Left ventricle myocardium inferior (tissue), 1 donor: ENCODE measurements at places on chromosomes 1 and 21. TPM values are rescaled to one million over a fixed set of nuclear protein-coding genes. Genes with fewer than 3 reads are reported as not detected.

Gene RNU11
- not detected for total RNA-seq

- DNase-seq = no peak
Measured at GRCh38 chr1:24575905-24576587, 20.2 kb downstream of the NCMAP start.

Gene RHEX
- 0.44 TPM for total RNA-seq

DNA sequence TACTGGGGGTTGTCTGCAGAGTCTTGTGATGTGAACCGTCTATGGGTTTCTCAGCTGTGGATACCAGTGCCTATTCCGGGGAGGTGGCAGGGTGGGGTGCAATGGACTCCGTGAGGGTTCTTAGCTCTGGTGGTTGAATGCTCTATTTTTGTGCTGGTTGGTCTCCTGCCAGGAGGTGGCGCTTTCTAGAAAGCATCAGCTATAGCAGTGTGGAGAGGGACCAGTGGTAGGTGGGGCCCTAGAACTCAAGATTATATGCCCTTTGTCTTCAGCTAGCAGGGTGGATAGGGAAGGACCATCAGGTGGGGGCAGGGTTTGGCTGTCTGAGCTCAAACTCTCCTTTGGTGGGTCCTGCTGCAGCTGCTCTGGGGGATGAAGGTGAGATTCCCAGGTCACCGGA lies 127.3 kb upstream of the PLD5 start:
- DNase-seq = no peak
